ENCODE measurements at places on chromosomes 2 and 18.

DNA sequence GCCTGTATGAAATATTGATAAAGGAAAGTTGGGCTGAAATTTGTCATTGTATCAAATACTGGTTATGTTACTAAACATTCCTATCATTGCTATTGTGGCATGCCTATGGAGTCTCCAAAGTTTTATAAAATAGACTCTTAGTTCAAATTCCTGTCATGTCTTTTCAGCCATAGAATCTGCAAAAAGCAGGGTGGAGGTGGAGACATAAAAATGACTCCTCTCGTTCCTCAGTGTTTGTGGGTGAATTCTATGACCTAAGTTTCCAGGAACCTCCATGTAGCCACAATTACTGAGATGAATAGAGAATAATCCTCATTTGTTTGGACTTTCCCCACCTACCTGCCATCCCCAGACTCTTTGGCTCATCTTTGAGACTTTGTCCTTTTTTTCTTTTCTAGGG, 326.3 kb upstream of the ETAA1 start:
- DNase-seq: no peak

DNA sequence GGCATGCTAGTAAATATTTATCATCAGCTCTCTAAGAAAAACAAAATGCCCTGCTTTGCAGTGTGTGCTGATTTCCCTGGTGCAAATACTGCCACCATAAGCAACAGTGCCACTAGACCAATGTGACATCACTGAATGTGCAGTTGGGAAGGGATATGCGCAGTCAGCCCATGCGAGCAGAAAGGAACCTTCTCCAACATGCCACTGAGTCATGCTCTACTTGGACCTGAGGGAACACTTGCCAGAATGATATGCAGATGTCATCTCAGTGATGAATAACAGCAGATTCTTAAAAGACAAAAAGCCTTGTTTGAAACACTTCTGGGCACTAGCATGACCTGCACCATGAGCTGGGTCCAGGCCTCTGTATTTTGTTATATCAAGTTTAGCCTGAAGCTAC, 55.3 kb upstream of the REL start:
- DNase-seq: no peak

DNA sequence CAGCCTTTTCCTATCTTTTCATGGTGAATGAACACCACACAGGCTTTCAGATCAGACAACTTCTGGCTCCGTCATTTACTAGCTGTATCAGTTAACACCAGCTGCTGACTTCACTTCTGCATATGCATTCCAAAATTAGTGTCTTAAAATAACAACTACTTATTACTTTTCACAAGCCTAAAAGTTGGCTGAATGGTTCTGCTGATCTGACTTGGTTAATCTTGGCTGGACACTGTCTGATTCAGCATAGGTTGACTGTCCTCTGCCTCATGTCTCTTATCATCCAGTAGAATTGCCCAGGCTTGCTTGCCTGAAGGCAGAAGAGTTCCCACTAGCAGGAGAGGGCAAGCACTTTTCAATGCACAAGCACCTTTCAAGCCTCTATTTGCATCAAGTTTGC, 72.7 kb downstream of the MARCHF4 start:
- DNase-seq: no peak

DNA sequence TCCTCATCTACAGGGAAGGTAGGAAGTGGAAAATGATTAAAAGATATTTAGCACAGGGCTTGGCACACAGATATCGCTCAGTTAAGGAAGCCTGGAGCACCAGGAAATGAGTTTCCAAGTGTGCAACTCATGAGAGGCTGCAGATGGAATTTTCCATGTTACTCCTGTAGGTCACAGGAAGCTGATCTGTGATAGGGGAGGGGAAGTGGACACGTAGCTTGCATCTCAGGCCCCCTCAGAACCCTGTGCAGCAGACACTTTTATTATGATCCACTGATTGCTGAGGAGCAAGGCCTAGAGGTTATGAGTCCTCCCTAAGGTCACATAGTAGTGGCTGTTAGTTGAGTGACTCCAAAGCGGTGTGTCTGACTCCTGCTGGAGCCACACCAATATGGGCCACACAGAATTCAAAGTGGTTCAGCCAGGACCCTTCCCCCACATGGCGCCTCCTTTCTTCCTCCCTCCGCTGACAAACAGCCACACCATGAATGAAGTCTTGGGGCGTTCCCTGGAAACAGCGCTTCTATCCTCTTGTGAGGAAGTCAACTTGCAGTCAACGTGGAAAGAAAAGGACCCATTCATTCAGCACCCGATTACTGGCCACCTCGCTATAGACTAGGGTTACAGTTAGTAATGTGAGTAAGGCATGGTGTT, 21.5 kb downstream of the DYSF start:
- no peak for DNase-seq

DNA sequence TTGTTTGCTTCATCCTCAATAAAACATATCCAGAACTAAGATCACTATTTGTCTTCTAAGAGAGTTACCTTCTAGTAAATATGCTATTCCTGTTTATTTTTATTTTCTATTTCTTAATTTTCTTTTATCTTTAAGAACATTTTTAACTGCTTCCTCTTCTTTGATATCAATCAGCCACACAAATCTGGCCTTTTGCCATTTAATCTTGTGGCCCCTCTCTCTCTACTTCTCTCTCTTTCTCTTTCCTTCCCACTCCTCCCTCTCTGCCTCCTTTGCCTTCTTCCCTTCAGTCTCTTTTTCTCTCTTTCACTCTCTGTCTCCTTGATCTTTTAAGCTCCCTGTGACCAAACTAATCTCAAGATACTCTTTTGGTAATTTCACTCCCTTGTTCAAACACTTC, 108.4 kb downstream of the GRB14 start:
- DNase-seq: no peak

- no peak for DNase-seq
These were observed 479 bp downstream of the RNMT start for GRCh38 chr18:13726972-13727331.

- no peak for DNase-seq
These were observed 4.2 kb upstream of the B4GALT6 start for GRCh38 chr18:31688606-31689005.
